ENCODE measurements at places on chromosomes 1 and 21. TPM values are rescaled to one million over a fixed set of nuclear protein-coding genes. Genes with fewer than 3 reads are reported as not detected.

DNA sequence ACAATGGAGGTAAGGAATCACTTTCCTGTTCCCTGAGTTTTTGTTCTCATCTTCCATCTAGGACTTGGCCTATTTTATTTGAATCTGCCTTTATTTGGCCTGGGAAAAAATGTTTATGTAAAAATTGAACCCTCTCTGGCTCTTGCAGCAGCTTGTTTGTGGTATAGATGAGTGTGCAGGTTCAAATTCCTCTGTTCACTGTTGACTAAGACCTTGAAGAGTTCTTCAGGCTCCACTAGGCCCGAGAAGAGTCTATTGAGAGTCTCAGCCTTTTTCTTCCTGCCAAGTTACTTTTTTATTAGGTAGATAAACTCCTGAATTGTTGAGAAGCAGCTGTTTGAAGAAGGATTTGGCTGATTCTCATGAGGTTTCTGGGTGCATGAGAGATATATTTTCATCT, 248.8 kb upstream of the ADGRL2 start:
- DNase-seq: no peak

GRCh38 chr1:25664357-25665199, 48.0 kb downstream of the MAN1C1 start:
- no peak for DNase-seq

DNA sequence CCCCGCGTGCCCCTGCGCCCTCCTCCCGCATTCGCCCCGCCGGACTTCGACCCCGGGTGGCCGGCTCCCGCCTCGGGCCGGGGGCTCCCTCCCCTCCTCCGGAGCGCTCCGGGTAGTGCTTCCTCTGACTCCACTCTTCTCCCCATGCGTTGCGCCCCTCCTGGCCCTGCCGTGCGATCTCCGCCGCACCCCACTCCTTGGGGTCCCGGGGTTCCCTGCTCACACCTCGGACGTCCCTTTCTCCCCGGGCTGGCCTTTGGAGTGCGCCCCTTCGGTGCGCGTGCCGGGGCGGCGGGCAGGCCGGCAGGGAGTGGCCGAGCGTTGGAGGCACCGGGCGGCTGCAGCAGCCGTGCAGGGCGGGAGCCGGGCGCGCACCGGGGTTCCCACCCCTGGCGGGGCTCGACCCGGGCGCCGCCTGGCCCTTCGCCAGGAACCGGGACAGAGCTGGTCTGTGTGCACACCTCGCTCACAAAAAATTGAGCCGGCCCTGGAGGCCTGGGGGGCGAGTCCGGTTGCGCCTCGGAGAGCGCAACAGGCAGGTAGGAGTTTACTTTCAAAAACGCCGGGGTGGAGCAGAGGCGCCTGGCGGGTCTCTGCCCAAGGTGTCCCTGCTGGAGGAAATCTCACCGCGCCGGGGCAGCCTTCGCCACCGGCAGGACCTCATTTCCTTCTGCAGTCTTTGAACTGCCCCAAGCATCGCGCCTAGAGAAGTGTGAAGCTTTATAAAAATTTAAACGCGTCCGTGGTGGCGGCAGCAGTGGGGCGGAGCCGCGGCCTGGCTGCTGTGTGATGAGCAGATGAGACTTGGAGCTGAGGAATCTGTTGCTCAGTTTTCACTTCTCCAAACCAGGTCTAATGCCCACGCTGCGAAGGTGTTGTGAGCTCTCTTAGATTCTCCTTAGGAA, 650 bp downstream of the VANGL1 start:
- peak; percentile 52 for DNase-seq

GRCh38 chr1:220003610-220004299, 42.5 kb downstream of the EPRS1 start:
- DNase-seq: no peak

OR2L13 gene
- not detected for total RNA-seq

CD48 gene
- total RNA-seq: not detected

Data from MCF 10A (cell line).